ENCODE measurements at places on chromosomes 2 and 18. TPM values are rescaled to one million over a fixed set of nuclear protein-coding genes. Genes with fewer than 3 reads are reported as not detected.

DNA sequence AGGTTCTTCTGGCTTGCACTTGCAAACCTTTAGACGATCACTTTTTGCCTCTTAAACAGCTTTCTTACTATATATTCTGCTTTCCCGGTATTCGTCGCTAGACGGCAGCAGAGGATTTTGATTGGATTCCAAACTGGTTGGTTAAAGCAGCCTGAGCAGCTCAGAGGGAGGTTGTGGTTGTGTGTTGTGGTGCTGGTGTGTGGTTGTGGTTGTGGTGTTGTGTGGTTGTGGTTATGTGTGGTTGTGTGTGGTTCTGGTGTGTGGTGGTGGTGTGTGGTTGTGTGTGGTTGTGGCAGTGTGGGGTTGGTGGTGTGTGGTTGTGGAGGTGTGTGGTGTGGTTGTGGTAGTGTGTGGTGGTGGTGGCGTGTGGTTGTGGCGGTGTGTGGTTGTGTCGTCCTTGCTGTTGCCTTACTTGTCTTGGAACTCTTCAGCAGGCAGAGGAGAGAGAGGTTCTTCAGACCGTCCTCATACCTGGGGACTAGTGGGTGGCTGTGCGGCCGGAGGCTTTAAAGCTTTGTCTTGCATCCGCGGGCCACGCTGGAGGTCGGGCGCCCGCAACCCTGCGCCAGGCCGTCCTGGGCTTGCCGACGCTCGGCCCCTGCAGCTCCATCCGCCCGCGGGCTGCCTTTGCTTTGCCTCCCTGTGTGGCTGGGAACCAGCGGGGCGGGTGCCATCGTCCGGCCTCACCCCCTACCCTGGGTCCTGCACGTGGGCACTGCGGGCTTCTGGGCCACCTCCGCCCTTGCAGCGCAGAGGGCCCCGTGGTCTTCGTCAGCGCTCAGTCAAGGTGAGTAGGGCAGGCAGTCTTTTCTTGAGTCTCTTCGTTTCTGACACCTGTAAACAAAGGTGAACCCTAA is 190.8 kb downstream of the ARHGAP28 start:
- DNase-seq, result no peak

DNA sequence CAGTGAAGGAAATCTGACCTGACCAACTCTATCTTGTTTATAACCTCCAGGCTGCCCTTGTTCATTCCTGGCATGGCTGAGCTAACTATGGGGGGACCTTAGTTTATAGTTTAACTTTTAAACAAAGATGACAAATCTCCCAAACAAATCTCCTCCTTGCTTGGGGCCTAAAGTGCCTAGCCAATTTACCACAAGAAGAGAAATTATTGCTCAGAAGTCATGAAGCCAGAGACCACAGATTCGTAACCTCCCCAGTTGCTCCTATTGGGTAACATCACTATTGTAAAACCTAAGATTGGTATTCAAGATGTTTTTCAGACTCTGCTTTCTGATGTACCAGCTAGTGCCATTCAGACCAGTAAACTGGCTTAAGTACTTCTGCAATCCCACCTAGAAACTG is 649.4 kb upstream of the SLC8A1 start:
- no peak for DNase-seq

DNA sequence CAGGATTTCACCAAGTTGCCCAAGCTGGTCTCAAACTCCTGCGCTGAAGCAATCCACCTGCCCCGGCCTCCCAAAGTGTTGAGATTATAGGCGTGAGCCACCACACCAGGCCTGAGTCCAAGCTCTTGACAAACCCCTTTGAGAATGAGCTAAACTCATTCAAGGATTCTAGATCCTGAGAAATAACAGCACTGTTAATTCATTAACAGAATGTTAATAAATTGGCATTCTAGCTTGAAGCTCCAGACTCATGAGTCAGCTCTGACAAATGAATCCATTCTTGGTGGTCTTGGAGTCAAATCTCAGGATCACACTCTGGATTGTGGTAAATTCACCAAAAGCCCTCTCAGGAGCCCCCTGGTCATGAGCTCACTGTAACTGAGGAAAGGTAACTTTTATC is 1.8 kb downstream of the NARS1 start:
- no peak for DNase-seq

IFIH1 gene
- 5.9 TPM for total RNA-seq

DNA sequence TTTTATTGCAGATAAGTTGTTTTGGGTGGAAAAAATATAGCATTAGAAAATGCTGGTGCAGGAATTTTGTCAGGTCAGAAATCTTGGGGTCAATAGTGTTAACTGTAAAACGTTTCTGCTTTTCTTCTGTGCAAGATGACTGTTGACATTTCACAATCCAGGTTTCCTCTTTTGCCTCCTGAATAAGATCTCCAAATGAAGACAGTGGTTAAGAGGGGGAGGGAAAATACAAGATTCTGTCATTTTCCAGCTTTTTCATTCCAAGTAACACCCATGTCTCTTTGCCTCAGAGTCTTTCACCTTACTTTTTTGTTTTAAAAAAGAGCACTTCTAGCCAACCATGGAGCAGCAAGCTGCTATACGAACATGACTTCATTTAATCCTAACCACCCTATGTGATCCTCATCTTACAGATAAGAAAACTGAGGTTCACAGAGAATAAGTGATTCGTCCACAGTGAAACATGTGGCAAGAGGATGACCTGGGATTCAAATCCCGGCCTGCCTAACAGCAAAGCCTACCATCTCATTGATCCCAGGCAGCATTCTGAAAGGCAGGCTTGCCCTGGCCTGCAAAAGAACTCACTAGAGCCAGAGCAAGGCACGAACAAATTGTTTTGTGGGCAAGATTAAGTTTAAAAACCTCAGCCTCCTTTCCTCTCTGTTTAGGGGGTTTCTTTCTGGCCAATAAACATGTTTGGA is 3.0 kb downstream of the PLEK start:
- DNase-seq, result no peak

GRCh38 chr2:38932586-38932985 is 42.9 kb downstream of the ARHGEF33 start:
- no peak for DNase-seq

DNA sequence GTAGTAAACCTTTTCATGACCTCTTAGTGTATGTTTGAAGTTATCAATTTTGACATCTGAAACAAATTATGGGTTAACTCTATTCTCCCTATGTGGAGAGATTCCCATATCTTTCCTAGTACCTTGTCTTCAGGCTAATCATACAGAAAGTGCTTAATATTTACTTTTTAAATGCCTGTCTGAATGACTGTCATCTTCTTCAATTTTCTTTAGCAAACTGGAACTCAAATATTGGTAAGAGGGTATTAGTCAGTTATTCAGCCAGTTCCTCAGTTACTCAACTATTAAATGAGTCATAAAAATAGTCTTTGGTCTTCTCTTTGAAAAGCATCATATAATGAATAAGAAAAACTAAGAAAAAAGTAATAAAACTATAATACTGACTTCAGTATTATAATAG is 1038.0 kb upstream of the PIK3C3 start:
- no peak for DNase-seq

DNA sequence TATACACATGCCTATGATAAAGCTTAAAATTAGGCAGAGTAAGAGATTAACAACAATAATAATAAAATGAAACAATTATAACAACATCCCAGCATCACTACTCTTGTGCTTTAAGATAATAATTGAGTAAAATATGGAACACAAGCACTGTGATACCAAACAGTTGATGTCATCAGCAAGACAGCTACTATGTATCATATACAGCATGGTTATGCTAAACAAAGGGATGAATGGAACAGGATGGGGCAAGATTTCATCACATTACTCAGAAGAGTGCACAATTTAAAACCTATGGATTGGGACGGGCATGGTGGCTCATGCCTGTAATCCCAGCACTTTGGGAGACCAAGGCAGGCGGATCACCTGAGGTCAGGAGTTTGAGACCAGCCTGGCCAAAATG is 1221.0 kb downstream of the SUCLG1 start:
- DNase-seq, result no peak

- DNase-seq, result no peak
These were observed 34.1 kb upstream of the GRB14 start for GRCh38 chr2:164655336-164655735.

- DNase-seq, result no peak
These were observed 428.7 kb upstream of the ACVR2A start for GRCh38 chr2:147416099-147416498.

DNA sequence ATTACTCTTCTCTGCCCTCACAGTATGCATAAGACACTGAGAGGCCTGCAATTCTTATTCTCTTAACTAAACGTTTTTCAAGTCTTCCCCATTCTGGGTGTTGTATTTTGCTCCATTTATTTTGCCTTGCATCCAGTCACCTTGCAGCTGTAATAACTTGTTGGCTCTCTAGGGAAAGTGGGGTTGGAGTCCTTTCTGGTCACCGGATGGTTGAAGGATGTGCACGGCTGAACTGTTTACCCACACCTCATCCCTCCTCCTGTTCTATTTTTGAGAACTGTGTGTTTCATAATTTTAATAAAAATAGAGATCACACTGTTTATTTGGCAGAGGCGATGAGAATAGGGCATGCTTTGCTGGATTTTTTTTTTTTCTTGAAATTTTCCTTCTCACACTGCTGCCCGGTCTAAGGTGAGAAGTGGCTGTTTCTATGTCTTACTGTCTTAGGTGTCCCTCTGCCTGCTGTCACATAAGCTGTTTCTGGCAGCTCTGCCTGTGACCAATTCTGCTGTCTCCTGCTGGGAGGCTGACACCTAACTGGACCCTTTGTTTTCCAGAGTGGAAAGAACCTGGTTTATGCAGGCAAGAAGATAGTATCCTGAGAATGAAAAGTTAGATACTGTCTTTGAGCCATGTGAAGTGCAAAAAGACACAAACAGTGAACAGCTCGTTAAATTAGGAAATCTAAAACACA is 342.6 kb downstream of the DPP10 start:
- DNase-seq, result no peak

GRCh38 chr2:209208211-209208610 is 215.6 kb upstream of the MAP2 start:
- DNase-seq, result peak; percentile 29

DNA sequence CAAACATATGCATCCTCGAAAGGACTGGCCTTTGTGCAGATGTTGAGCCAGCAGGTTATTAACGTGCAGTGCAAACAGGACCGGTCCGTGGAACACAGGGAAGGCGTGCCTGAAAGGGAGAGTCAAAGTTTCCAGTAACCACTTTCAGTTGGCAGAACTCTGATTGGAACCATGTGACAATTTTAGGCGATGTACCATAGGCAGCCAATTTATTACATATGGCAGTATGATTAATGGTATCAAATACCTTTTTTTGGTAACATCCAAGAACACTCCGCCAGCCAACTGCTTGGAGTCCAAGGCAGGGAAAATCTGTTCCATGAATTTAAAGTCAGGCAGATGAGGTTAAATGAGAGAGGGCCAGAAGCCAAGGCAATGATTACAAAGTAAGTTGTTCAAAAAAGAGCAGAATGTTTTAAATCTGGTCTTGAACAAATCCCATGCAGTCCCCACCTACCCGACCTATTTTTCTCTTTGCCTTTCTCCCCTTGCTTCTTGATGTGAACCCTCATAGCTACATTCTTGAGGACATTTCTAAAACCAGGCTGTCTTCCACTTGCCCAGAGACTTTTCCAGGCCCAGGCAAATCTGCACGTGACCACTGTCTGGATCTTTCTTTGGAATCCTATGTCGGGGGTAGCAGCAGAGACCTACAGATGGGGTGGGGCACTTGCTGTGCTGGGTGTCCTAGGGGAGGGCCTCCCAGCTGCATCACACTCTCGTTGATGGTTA is 351.7 kb downstream of the HRH4 start:
- DNase-seq, result no peak

GRCh38 chr2:175030380-175031271 is 25.4 kb upstream of the CHN1 start:
- DNase-seq, result peak; percentile 33

REG3G gene
- not detected for total RNA-seq

ZFP36L2 gene
- 55.0 TPM for total RNA-seq

- no peak for DNase-seq
These were observed 11.9 kb upstream of the AGFG1 start for GRCh38 chr2:227460070-227460485.

GPR45 gene
- total RNA-seq, result not detected

CACNB4 gene
- total RNA-seq, result 0.32 TPM

DNA sequence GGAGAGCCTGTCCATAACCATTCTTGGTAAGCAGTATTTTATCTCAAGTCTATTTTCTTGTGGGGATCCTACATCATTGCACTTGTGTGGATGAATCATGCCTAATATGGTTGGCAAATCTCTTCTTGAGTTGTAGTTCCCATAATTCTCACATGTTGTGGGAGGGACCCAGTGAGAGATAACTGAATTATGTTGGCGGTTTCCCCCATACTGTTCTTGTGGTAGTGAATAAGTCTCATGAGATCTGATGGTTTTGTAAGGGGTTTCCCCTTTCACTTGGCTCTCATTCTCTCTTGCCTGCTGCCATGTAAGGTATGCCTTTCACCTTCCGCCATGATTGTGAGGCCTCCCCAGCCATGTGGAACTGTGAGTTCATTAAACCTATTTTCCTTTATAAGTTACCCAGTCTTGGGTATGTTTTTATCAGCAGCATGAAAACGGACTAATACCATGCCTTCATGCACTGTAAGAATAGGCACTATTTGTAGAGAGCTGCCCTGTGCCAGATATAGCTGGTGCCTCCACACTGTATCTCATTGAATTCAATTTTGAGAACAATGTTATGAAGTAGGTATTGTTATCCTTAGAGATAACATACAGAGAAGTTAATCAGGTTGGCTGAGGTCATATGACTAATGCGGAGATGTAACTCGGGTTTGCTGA is 148.3 kb downstream of the PLCL1 start:
- no peak for DNase-seq

DNA sequence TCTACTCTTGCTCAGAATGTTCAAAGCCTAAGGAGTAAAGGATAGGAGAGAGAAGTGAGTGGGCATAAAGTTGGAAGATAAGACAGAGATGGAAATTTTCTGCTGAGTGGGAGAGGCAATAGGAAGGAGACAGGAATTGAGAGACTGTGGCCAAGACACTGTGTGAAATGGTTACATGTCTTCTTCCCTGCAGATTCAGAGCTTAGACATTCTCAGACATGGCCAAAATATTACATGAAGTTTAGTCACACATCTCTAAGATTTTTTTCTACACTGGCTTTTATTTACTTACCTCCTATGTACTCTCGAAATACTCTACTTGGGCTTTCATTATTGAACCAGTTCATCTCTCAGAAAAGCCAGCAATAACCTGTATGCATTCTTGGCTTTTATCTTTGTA is 363.0 kb upstream of the FANCL start:
- no peak for DNase-seq

DNA sequence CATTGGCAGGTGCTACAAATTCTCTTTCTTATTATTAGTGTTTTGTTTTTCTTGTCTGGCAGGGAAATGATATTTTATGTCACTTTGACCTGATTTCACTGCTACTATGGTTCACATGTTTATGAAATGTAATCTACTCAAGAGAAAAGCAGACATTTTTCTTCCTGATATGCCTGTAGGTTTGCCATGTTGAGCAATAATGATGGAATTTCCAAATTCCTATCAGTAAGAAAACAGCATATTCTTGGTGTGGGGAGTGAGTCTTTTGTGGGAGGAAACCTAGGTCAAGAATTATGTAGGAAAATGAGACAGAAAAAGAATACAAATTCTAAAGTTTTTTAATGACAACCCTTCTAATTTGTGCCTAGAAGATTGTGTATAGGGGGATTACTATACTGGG is 356.4 kb downstream of the SLC4A3 start:
- DNase-seq, result no peak
